ENCODE measurements at places on chromosomes 7 and 10. TPM values are rescaled to one million over a fixed set of nuclear protein-coding genes. Genes with fewer than 3 reads are reported as not detected.

DNA sequence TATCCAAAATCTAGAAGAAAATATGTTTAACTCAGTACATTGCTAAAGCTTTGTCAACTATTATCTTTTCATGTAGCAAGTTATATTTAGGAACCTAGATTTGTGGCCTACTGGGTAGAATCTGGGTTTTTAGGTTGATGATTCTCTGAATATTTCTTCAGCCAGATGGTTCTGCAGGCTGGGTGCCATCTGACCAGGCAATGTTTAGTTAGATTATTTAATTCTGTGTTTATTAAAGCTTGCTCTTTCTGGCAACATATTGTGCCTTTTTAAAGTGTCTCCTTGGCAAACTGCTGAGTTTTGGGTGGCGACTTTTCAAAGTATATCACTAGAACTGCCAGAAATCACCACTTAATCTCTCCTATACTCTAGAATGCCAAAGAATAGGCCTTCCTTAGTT, 114.1 kb downstream of the LHFPL3 start:
- H3K36me3 ChIP-seq, result no peaks in the 10 kb centered on the region
- no peak overlapping the region for H3K4me3 ChIP-seq
- H3K27ac ChIP-seq, result no peak overlapping the region

GRCh38 chr7:49403844-49404243, 369.6 kb upstream of the VWC2 start:
- no peaks in the 10 kb centered on the region for H3K4me1 ChIP-seq
- H3K27me3 ChIP-seq, result no peaks in the 10 kb centered on the region
- DNase-seq, result no peak
- no peak overlapping the region for H3K27ac ChIP-seq
- H3K36me3 ChIP-seq, result no peaks in the 10 kb centered on the region

GRCh38 chr10:112361951-112362751, 11.8 kb upstream of the ACSL5 start:
- H3K4me1 ChIP-seq, result no peaks in the 10 kb centered on the region
- no peak overlapping the region for H3K4me3 ChIP-seq
- no peaks in the 10 kb centered on the region for H3K36me3 ChIP-seq
- no peak for DNase-seq

DNA sequence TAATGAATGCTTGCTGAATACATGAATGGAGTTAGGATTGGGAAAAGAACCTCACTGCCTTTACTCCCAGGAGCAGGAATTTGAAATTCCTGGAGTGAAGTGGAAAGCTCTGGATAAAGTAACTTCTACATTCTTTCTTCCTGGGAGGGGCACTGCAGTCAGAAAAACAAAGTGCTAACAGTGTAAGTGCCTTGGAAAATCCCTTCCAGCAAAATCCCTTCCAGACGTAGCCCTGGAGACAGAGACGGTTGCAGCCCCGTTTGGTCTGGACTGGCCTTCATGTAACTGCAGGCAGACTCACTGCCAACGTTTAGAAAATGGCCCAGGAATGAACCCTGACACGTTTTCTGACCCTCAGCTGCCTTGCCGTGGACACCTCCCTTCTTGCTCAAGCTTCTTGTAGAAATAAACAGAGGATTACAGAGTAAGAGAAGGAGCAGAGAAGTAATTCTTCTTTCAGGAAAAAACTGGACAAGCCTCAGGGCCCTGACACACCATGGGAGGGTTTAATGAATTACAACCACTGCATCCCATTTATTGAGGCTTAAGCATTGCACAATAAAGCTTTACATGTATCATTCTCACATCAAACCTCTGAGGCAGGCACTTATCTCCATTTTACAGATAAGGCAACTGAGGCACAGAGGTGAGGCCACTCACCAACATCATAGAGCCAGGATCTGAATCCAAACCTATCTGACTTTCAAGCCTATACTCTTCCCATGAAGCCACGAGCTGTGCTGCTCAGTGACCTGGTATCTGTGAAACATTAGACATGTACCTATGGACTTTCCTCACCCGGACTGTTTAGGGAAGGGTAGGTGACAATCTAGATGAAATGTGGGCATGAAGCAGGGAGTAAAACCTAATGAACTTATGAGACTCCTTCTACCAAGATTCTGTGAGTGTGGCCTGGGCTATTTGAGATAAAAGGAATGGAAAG, 7.8 kb downstream of the ITPRIP start:
- peaks cover 99% of the 10 kb centered on the region for H3K4me1 ChIP-seq
- H3K36me3 ChIP-seq, result no peaks in the 10 kb centered on the region
- DNase-seq, result no peak
- H3K27ac ChIP-seq, result peak overlapping the region; percentile 97
- no peaks in the 10 kb centered on the region for H3K27me3 ChIP-seq

DNA sequence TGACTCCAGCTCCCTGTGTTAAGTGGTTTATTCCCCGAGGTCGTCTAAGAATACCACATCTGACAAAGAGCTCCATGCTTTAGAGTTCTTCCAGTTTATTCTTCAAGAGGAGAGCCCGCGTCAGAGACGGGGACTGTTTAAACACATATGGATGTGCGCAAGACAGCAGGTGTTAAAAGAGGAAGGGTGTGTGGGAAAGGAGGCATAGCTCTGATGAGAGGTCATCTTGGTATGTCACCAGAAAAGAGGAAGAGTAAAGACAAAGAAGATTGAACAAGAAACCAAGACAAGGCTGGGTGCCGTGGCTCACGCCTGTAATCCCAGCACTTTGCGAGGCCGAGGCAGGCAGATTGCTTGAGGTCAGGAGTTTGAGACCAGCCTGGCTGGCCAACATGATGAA, 258.7 kb downstream of the CCDC3 start:
- no peak for DNase-seq
- no peak overlapping the region for H3K4me3 ChIP-seq
- H3K36me3 ChIP-seq, result peaks cover 3% of the 10 kb centered on the region
- H3K27ac ChIP-seq, result no peak overlapping the region
- peaks cover 30% of the 10 kb centered on the region for H3K4me1 ChIP-seq
- no peaks in the 10 kb centered on the region for H3K27me3 ChIP-seq

DNA sequence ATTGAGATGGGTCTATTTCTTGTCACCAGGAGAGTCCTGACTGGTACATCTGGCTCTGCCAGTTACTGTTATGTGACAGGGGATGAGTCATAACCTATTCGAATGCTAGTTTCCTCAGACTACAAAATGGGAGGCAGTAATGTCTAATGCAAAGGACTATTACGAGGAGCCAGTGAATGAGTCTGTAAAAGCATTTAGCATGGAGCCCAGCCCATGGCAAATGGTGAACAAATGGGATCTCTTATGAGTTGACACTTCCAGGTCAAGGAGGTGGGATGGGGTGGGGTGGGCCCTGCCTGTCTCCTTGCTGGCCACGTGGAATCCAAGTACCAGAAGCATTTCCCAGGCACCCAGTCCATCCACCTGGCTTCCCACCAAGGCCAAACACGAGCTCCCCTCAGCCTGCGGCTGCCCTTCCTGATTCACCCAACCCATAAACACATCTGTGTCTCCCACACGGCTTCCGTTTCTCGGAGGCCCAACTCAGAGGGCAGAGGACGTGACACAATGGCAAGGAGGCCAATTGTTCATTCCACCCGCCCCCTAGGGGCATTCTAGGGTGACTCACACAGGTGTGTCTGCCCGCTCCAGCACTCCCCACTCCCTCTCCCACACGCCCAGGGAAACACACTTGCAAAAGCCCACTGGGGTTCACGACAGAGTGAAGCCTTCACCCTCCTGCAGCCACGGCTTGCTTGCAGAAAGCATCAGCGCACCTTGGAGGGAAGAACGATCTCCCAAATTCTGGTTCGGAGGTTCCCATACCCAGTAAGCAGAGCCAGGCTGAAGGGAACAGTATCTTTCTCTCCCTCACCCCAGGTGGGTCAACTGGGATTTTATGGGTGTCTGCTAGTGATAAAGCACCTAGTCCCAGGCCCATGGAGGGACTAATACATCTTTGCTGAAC, 109.8 kb downstream of the SH3PXD2A start:
- no peak for DNase-seq
- no peak overlapping the region for H3K27ac ChIP-seq
- H3K4me1 ChIP-seq, result peaks cover 4% of the 10 kb centered on the region
- no peaks in the 10 kb centered on the region for H3K27me3 ChIP-seq
- H3K36me3 ChIP-seq, result no peaks in the 10 kb centered on the region
- H3K4me3 ChIP-seq, result no peak overlapping the region

DNA sequence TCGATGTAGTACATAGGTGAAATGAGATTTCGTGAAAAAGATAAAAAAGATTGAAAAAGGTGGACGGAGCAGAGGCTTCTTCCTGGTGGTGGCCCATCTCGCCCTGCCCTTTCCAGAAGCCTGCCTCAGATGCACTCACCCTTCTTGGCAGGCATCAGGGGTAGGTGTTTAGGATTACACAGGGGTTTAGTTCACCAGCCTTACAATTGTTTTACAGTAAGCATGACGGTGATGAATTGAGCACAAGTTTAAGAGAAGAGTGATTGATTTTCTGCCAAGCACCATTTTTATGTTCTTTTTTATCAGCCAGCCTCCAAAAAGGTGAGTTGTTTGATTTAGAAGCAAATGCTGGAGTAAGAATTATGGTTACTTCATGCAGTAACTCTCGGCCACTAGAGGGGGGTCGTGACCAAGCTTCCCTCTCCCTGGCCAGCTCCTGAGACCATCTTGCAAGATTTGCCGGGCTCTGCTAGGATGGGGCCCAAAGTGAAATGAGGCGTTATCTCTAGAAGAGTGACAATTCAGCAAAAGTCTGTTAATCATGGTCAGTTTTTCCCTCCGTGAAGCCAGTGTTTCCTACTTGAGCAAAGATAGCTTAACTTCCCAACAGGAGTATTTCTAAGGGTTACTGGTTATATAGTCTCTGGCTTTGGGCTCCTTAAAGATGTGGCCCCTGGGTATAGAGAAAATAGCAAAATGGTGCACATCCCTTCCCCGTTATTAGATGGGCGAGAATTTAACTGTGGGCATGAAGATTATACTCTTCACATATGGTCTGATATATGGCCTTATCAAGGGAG, 228.8 kb downstream of the BMPER start:
- H3K36me3 ChIP-seq, result no peaks in the 10 kb centered on the region
- H3K27me3 ChIP-seq, result peaks cover 5% of the 10 kb centered on the region
- no peaks in the 10 kb centered on the region for H3K4me1 ChIP-seq
- H3K27ac ChIP-seq, result no peak overlapping the region

DNA sequence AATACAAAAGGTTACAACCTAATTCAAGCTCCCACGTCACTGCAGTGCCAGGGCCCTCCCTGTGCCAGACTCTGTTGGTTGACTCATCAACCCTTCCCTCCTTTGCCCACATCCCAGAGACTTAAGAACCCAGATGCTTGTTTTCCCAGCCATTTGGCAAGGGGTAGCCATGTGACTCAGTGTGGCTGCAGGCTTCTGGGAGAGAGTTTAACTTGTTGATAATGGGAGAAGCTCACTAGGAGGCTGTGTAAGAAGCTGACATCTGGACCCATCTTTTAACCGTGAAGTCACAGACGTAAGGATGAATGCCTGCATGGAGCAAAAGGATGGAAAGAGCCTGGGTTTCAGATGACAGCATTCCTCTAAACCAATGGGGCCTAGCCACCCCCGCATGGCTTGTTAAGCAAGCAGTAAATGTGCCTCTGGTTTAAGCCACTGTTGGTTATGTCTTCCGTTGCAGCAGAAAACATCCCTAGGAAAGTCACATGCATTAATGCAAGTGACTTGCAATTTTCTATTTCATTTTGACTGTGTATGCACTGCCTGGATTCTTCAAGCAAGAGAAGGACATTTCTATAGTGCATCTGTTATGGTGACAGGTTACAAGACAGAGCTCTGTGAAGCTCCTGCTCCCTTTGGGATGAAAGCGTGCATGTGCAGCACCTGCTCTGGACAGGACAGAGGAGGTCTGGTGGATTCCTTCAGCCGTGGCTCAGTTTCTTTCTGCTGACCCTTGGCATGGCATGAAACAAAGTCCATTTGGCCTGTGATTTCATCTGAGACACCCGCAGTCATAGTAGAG, 57.5 kb upstream of the CREB5 start:
- H3K27me3 ChIP-seq, result peaks cover 3% of the 10 kb centered on the region
- H3K36me3 ChIP-seq, result no peaks in the 10 kb centered on the region
- H3K27ac ChIP-seq, result no peak overlapping the region
- no peaks in the 10 kb centered on the region for H3K4me1 ChIP-seq
- DNase-seq, result no peak

- peak; percentile 83 for DNase-seq
- H3K27ac ChIP-seq, result peak within 1 kb of the TSS; percentile 93
- no peaks in the 10 kb centered on the region for H3K27me3 ChIP-seq
Measured at GRCh38 chr10:70815504-70816219, at the start of gene SGPL1. Gene SGPL1, plus strand, starts transcription at chr10:70815948. Its CDS starts 906 bp downstream, at chr10:70816854.

GRCh38 chr7:115953592-115954255, 76.8 kb downstream of the TFEC start:
- no peaks in the 10 kb centered on the region for H3K4me1 ChIP-seq
- no peaks in the 10 kb centered on the region for H3K27me3 ChIP-seq
- DNase-seq, result no peak

DNA sequence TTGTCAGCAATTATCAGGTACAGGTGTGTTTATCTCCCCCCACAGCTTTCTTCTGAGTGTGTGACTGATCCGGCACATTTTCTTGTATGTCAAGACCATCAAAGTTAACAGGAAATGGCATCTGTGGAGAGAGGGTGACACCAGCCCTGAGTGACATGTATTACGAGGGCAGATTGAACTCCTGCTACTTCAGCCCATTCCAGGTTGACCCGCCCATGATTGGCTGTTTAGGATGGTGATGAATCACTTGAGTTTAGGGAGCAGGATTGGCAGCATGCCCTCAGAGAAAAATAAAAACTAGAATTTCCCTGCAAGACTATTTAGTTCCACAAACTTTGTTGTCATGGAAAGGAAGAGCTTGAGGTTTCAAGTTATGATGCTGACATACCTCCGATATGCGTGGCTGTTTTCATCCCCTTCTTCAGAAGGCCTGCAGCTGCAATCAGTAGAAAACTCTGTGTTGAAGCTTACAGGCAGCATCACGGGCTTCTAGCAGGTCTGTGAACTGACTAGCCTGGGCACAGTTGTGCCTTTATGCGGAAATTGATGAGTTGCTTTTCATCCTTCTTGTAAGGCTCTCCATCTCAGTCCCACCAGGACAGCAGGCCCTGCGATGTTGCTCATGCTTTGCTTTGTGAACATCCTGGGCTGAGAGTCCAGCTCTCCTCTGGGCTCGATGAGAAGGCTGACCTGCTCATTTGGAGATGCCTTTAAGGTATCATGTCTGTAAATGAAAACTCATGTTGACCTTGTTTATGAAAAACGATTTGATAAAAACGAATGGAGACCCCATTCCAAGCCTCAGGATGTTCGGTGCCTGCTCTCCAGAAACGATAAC, 8.0 kb upstream of the CELF2 start:
- H3K27me3 ChIP-seq, result peaks cover 69% of the 10 kb centered on the region
- H3K4me3 ChIP-seq, result no peak overlapping the region
- no peak overlapping the region for H3K27ac ChIP-seq
- DNase-seq, result peak; percentile 63
- no peaks in the 10 kb centered on the region for H3K36me3 ChIP-seq

GRCh38 chr10:61949687-61950086, 48.2 kb downstream of the ARID5B start:
- H3K27me3 ChIP-seq, result no peaks in the 10 kb centered on the region
- no peak overlapping the region for H3K4me3 ChIP-seq
- no peak for DNase-seq
- H3K4me1 ChIP-seq, result no peaks in the 10 kb centered on the region
- H3K27ac ChIP-seq, result no peak overlapping the region
- peaks cover 25% of the 10 kb centered on the region for H3K36me3 ChIP-seq

GRCh38 chr7:105656922-105657521, 75.7 kb upstream of the EFCAB10 start:
- H3K4me3 ChIP-seq, result peak overlapping the region; percentile 49
- H3K27me3 ChIP-seq, result no peaks in the 10 kb centered on the region
- DNase-seq, result peak; percentile 51
- H3K27ac ChIP-seq, result no peak overlapping the region
- H3K36me3 ChIP-seq, result peaks cover 54% of the 10 kb centered on the region

Gene AGR2
- not detected for total RNA-seq

Gene PRR15
- total RNA-seq, result not detected

Gene CDC123
- 42.9 TPM for total RNA-seq

Gene PTN
- not detected for total RNA-seq

Data from naive thymus-derived CD8-positive, alpha-beta T cell (primary cell).